ENCODE measurements at places on chromosomes 7 and 10.

GRCh38 chr10:58993480-58994221 lies 182.8 kb upstream of the PHYHIPL start:
- DNase-seq, result no peak

GRCh38 chr10:116827214-116827671 lies 22.1 kb upstream of the ENO4 start:
- DNase-seq, result no peak

- no peak for DNase-seq
Observed at GRCh38 chr7:154994996-154995395, 7.9 kb downstream of the PAXIP1 start.

DNA sequence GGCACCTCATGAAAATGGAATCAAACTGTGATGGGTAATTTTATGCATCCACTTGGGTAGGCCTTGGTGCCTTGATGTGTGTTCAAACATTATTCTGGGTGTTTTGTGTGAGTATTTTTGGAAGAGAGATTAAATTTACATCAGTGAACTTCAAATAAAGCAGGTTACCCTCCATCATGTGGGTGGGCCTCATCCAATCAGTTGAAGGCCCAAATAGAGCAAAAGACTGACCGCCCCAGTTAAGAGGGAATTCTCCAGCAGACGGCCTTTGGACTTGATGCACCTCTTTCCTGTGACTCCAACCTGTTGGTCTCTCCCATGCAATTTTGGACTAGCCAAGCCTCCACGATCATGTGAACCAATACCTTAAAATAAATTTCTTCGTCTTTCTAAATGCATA lies 97.7 kb upstream of the DPP6 start:
- no peak for DNase-seq

DNA sequence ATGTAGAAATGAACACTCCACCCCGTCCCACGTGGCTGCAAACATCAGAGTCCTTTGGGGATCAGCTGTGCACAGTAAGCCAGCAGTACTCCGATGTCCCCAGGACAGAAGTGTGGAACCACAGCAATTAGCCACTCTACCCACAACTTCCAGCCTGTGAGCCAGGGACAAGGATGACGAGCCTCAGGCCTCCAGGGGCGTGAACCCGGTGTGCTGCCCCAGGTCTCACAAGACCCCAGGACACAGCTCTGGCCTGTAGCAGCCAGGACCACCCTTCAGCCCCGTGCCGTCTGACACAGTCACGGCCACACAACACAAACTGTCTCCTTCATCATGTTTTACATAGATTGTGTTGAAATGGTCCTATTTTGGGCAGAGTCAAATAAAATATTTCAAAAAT lies 113.0 kb upstream of the DIP2C start:
- no peak for DNase-seq

GRCh38 chr7:8379264-8379663 lies 54.1 kb upstream of the NXPH1 start:
- no peak for DNase-seq

DNA sequence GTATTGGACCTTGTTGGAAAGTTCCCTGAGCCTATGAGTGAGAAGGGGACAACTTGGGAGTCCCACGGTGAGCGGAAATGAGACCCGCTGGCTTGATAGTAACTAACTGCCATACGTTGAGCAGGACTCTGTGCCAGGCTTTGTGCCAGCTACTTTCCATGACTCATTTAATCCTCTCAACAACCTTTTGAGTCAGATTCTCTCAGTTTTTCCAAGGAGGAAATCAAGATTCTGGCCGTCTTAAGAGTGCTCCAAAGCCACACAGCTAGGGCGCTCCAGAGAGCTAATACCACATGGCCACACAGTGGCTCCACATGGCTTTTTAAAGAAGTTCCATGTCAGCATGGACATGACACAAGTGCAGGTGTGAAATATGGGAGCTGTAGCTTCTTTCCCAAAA lies 55.7 kb downstream of the NOD1 start:
- DNase-seq, result peak; percentile 40

DNA sequence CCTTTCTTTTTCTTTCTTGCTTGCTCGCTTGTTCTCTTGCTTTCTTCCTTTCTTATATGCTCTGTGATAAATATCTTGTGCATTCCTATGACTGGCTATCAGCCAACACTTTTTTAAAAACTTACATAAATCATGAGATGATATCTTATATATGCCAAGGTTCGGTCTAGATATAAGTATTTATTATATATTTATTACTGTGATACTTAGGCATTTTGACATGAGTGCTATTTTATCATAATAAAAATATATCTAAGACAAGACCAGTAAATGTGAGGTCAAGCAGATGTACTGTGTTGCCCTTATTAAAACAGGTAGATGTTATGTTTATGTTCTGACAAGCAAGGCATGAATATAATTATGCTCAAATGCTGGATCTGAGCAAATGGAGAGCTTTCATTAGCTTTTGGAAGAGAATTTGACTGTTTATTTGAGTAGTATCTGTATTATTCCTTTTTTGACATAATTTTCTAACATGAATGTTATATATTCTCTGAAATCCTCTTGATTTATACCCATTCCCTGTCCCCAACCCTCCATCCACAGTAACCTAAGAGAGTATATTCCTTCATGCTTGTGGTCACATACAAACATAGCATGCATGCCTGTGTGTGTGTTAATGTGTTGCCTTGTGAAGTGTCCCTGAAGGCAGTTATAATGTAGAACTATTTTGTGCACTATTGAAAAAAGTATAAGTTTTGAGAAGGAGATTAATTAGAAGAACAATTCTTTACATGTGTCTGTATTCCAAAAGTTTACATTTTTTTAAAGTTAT lies 158.0 kb downstream of the HDAC9 start:
- no peak for DNase-seq

DNA sequence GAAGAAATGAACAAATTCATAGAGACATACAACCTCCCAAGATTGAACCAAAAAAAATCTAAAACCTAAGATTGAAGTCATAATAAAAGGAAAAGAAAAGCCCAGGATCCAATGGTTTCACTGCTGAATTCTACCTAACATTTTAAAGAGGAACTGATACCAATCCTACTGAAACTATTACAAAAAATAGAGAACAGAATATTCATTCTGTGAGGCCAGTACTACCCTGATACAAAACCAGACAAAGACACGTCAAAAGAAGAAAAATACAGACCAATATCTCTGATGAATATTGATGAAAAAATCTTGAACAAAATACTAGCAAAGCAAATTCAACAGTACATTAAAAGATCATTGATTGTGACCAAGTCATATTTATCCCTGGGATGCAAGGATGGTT lies 128.5 kb upstream of the STEAP1 start:
- no peak for DNase-seq

DNA sequence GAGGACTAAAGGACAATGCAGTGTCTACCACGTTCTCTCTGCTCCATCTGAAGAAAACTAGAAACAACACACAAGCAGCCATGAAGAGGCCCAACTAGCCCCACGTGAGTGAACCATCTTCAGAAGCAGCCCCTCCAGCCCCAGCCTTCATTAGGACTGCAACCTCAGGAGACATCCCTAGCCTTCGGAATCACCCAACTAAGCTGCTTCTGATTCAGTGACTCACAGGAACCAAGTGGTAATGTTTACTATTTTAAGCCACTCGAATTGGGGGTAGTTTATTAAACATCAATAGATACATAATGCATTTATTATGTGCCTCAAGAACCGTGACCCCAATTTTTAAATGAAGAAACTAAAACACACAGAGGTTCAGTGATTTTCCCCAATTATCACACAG lies 22.6 kb downstream of the ARHGAP12 start:
- no peak for DNase-seq

- DNase-seq, result peak; percentile 37
Observed at GRCh38 chr10:101438881-101439391, 85.0 kb downstream of the BTRC start.

- DNase-seq, result no peak
Observed at GRCh38 chr10:28410420-28411135, 107.7 kb upstream of the MPP7 start.

DNA sequence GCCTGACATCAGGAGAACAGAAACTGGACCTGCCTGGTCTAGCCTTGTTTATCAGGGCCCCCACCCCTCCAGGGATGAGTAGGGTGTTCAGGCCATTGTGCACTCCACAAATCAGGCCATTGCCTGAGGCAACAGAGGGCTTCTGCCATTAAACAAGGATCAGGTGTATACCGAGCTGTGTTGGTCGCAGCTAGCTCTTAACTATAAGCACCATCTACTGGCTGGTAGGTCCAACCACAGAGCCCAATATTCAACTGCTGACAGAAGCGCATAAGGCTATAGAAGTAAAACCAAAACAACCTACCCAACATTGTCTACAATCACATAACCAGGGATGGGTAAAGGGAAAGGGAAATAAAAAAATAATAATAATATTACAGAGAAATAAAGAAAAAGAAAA lies 451.7 kb upstream of the TEX47 start:
- no peak for DNase-seq

DNA sequence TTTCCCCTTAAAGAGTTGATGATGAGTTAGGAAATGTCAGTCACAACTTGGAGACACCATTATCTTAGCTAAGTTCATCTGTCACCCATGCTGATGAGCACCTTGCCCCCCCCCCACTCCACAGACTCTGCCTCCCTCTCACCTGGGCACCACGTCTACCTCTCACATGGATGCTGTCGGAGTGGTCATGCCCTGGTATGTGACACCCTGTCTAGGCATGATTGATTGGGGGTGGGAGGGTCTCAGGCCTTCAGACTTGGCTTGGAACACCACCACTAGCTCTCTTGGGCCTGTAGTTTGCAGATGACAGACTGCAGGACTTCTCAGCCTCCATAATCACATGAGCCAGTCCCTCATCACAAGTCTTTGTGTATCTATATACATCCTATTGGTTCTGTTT lies 78.0 kb downstream of the WDR37 start:
- DNase-seq, result no peak

- no peak for DNase-seq
Observed at GRCh38 chr10:13956826-13957225, 370.1 kb downstream of the PRPF18 start.

- DNase-seq, result no peak
Observed at GRCh38 chr10:55174419-55174818, 373.4 kb upstream of the PCDH15 start.

DNA sequence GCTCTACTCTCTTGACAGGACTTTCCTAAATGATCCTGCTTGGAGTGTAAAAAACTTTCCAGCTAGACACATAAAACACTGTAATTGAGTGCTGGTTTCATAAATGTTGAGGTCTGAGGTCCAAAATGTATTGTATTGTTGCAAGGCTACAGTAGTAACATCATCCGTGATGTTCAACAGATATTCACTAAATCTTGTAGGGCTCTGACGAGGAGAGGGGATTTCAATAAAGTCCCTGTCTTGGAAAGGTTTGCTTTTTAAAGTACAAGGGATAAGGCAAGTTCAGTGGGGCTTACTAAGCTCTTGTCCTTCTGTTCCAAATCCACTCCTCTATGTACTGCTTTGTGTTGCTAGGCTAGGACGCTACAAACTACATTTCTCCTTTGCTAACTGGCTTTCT lies 48.9 kb downstream of the FHIP2A start:
- no peak for DNase-seq

DNA sequence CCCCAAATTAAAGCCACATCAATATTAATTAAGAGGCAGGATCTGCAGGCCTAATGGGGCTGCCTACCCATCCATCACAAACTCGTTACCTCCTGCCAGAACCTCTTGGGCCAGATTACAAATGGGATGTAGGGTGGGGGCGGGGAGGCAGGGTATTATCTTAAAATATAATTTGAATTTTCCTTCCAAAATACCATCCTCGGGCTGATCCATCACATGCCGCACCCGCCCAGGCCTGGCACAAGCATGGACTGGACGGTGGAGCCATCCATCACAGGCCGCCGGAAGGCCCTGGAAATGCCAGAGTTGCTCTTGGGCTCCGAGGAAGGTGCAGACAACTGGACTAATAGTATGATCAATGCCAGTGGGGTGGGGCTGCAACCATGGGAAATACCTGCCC lies 212.8 kb downstream of the GRID1 start:
- DNase-seq, result no peak

DNA sequence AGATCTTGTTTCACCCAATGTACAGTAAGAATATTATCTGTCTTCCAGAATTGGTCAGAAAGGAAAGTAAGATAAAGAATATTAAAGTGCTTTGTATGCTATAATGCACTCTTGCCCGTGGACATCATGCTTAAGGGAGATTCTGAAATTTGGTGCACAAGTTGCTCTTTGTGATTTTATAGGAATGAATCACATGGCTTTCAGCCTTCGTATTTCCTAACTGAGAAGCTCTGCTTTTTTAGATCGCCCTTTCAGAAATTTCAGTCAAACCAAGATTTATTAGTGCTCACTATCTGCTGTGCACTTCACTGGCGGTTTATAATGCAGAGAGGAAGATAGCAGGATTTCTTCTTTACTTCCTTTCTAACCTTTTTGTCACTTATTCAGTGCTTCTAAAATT lies 1248.5 kb upstream of the LRRN3 start:
- no peak for DNase-seq

DNA sequence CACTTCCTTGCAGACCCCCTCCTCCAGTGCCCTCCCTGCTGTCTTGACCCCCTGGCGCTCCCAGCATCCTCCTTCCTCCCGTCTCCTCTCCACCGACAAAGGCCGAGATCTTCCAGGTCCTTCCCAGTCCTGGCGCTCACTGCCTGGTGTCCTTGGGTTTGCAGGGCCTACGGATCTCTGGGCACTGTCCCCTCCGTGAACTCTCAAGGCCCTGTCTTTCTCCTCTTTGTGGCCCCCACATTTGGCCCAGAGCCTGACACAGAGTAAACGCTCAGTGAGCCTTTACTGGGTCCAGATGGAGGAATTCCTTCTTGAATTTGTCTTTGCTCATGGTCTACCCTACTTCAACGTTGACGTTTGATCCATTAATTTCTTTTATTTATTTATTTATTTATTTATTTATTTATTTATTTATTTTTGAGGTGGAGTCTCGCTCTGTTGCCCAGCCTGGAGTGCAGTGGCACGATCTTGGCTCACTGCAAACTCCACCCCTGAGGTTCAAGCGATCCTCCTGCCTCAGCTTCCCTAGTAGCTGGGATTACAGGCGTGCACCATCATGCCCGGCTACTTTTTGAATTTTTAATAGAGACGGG lies 29.7 kb downstream of the TMEM270 start:
- DNase-seq, result no peak

DNA sequence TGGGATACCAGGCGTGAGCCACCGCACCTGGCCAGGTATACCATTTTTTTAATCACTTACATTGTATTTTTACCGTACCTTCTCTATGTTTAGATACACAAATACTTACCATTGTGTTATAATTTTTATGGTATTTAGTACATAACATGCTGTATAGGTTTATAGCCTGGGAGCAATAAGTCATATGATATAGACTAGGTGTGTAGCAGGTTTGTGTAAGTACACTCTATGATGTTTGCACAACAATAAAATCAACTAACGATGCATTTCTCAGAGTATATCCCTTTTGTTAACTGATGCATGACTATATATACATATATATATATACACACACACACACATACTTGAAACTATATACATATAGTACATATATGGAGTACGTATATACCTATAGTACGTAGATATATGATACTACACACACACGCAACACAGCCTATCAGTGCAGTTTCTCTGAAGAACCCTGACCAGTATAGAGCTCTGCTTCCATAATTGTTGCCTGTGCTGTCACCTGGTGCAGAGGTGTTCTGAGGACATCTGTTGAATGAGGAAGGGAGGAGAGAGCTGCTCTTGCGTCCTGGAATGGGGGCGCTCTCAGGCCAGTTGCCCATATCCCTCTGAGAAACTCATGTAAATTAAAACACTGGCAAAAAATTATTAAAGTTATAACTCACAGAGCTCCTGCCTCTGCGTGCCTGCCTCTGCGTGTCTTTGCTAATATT lies 315.3 kb downstream of the FGFR2 start:
- DNase-seq, result no peak

GRCh38 chr10:12902135-12902572 lies 99.4 kb downstream of the CCDC3 start:
- DNase-seq, result peak; percentile 20
